IPS DF 19.7 (cell line): ENCODE measurements at places on chromosomes 16 and 17.

- no peak for DNase-seq
Observed at GRCh38 chr16:27230562-27231001, 27.3 kb downstream of the KDM8 start.

DNA sequence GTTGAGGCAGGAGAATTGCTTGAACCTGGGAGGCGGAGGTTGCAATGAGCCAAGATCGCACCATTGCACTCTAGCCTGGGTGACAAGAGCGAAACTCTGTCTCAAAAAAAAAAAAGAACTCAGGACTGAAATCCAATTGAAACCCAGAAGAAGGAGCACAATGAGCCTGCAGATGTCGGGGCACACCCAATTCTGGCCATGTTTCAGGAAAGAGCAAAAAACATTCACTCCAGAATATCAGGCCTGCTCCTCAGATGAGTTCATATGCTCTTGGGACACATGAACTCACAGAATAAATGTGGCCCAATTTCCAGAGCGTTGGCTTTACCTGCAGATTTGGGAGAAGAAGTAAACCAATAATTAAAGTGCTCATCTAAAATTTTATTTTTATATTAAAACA lies 3.0 kb upstream of the CMTM2 start:
- no peak for DNase-seq

- no peak for DNase-seq
Observed at GRCh38 chr16:53152329-53152728, 97.5 kb downstream of the CHD9 start.

DNA sequence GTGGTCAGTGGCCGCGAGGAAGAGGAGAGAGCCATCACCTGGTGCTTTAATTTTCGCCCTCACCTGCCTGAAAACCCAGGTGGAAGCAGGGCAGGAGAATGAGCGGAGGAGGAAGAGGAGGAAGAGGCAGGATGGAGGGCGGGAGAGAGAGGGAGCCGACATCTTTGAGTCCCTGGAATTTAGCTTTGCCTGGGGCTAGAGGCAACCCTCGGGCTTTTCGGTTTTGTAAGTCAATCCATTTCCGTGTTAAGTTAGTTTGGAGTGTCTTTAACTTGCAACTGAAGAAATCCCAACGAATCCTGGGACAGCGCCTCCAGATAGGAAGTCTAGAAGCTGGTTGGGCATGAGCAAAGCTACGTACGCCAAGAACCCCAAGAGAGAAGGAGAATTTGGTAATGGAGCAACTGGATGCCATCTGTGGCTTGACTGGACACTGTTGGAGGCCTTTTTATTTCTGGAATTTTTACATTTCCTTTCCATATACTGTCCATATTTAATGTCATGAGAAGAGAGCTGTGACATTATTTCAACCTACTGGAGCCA lies 36.9 kb upstream of the ATP2A3 start:
- no peak for DNase-seq

- no peak for DNase-seq
Observed at GRCh38 chr17:67531291-67531690, 154.2 kb downstream of the PITPNC1 start.
